A549 treated with ZK216348 at 1 μM for 4 hours (cell line): ENCODE measurements at places on chromosomes 11 and 22. TPM values are rescaled to one million over a fixed set of nuclear protein-coding genes. Genes with fewer than 3 reads are reported as not detected.

Gene MS4A15
- not detected in 5 replicates for total RNA-seq

Gene RTN3
- 89.7 to 123 TPM (median 108 TPM) in 5 replicates for total RNA-seq

Gene PC
- total RNA-seq, result 18.8 to 44.8 TPM (median 36.0 TPM) in 5 replicates

Gene OR2AG1
- total RNA-seq, result not detected in 5 replicates

Gene TMEM45B
- total RNA-seq, result 0.07 to 0.41 TPM (median 0.38 TPM) in 3 of 5 replicates, not detected in the others

Gene ARHGEF17
- total RNA-seq, result 5.9 to 15.8 TPM (median 13.9 TPM) in 5 replicates

Gene TENM4
- total RNA-seq, result 0.14 to 0.20 TPM in 2 of 5 replicates, not detected in the others

Gene RPL3
- 1,707 to 1,938 TPM (median 1,738 TPM) in 5 replicates for total RNA-seq

Gene NXPE2
- total RNA-seq, result not detected in 5 replicates

Gene APOL3
- total RNA-seq, result 0.13 TPM in 1 of 5 replicates, not detected in the others

Gene OR6A2
- not detected in 5 replicates for total RNA-seq

Gene HBG2
- not detected in 5 replicates for total RNA-seq

Gene PTDSS2
- 26.9 to 53.0 TPM (median 47.1 TPM) in 5 replicates for total RNA-seq

Gene DGAT2
- 1.6 to 2.3 TPM (median 1.7 TPM) in 5 replicates for total RNA-seq

Gene POGLUT3
- total RNA-seq, result 6.3 to 13.9 TPM (median 10.9 TPM) in 5 replicates

Gene NCR3LG1
- total RNA-seq, result 1.9 to 2.8 TPM (median 2.6 TPM) in 5 replicates

Gene MRGPRX2
- total RNA-seq, result not detected in 5 replicates

Gene GLYAT
- not detected in 5 replicates for total RNA-seq

Gene TMEM132A
- 78.7 to 153 TPM (median 149 TPM) in 5 replicates for total RNA-seq

Gene KCNK7
- 0.22 to 2.3 TPM (median 0.94 TPM) in 4 of 5 replicates, not detected in the other for total RNA-seq

Gene FAT3
- 0.27 to 0.67 TPM (median 0.49 TPM) in 5 replicates for total RNA-seq

Gene SERPING1
- total RNA-seq, result 0.21 to 0.85 TPM (median 0.42 TPM) in 5 replicates

Gene CCND1
- total RNA-seq, result 157 to 270 TPM (median 221 TPM) in 5 replicates

Gene NUP160
- 23.6 to 33.2 TPM (median 30.6 TPM) in 5 replicates for total RNA-seq

Gene FOLR1
- not detected in 5 replicates for total RNA-seq

Gene ANKK1
- total RNA-seq, result not detected in 5 replicates

Gene C11orf87
- total RNA-seq, result not detected in 5 replicates

Gene OR2AG2
- not detected in 5 replicates for total RNA-seq

Gene BEST1
- total RNA-seq, result 1.0 to 5.0 TPM (median 1.5 TPM) in 5 replicates

Gene IRF7
- total RNA-seq, result 3.3 to 7.2 TPM (median 6.7 TPM) in 5 replicates

Gene UBQLN3
- total RNA-seq, result not detected in 5 replicates

Gene OR2D2
- total RNA-seq, result not detected in 5 replicates

Gene MUC5B
- total RNA-seq, result 1.2 to 6.5 TPM (median 3.8 TPM) in 5 replicates

Gene CCDC116
- not detected in 5 replicates for total RNA-seq

Gene TRIM49D2
- not detected in 5 replicates for total RNA-seq

Gene POTEH
- total RNA-seq, result not detected in 5 replicates

Gene KCNA4
- total RNA-seq, result not detected in 5 replicates

Gene ADM
- total RNA-seq, result 76.7 to 145 TPM (median 95.8 TPM) in 5 replicates

Gene BTBD10
- total RNA-seq, result 37.8 to 57.2 TPM (median 43.7 TPM) in 5 replicates

Gene TTC36
- not detected in 5 replicates for total RNA-seq

Gene ST14
- 0.09 to 0.53 TPM (median 0.27 TPM) in 5 replicates for total RNA-seq

Gene DBX1
- not detected in 5 replicates for total RNA-seq

Gene L3MBTL2
- total RNA-seq, result 16.7 to 20.1 TPM (median 18.5 TPM) in 5 replicates

Gene SF1
- total RNA-seq, result 158 to 212 TPM (median 184 TPM) in 5 replicates

Gene VSIG10L2
- not detected in 5 replicates for total RNA-seq

Gene IFITM2
- 54.7 to 70.8 TPM (median 61.4 TPM) in 5 replicates for total RNA-seq

Gene TRPM5
- not detected in 5 replicates for total RNA-seq

Gene BATF2
- 0.54 to 0.98 TPM (median 0.74 TPM) in 5 replicates for total RNA-seq

Gene CTSW
- 0.20 TPM in 1 of 5 replicates, not detected in the others for total RNA-seq

Gene RNF141
- total RNA-seq, result 16.4 to 29.3 TPM (median 25.3 TPM) in 5 replicates

Gene CCDC157
- total RNA-seq, result 2.0 to 3.6 TPM (median 2.8 TPM) in 5 replicates

Gene POU2AF3
- total RNA-seq, result 0.57 to 1.2 TPM (median 1.2 TPM) in 5 replicates

Gene GPR83
- total RNA-seq, result 0.06 to 0.09 TPM (median 0.07 TPM) in 4 of 5 replicates, not detected in the other
